ENCODE measurements at places on chromosomes 1 and 21.

DNA sequence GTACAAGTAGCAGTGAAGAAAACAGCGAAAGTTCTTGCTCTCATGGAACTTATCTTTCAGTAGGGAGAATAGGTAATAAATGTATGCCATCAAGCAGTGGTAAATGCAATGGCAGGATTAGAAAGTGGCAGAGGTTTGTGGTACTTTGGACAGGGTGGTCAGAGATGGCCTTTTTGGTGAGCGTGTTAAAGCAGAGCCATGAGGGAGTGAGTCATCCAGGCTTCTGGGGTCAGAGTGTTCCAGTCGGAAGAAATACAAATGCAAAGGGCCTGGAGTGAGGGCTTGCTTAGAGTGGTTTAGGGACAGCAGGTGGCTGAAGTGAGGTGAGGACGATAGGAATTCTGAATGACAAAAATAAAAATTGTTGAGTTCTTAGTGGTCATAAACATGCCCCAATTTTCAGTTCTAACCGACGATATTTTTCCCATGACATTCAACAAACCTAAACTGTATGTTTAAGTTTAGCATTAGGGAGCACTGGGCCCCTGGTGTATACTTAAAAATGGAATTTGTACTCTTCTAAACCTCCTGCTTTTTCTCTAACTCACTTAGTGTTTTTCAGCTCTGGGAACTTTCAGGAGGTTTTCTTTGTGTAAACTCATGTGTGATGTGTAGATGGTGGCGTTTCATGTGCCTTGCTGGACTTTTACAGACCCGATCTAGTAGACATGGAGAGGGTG, 78.2 kb downstream of the MACF1 start:
- no peaks in the 10 kb centered on the region for H3K27me3 ChIP-seq
- H3K36me3 ChIP-seq: peaks cover 60% of the 10 kb centered on the region
- H3K27ac ChIP-seq: peak overlapping the region; percentile 74
- H3K4me3 ChIP-seq: no peak overlapping the region
- peaks cover 18% of the 10 kb centered on the region for H3K4me1 ChIP-seq
- DNase-seq: no peak

- H3K36me3 ChIP-seq: no peaks in the 10 kb centered on the region
- H3K4me1 ChIP-seq: no peaks in the 10 kb centered on the region
- H3K4me3 ChIP-seq: no peak overlapping the region
- no peak overlapping the region for H3K27ac ChIP-seq
Measured at GRCh38 chr1:60126723-60127122, 53.2 kb upstream of the C1orf87 start.

DNA sequence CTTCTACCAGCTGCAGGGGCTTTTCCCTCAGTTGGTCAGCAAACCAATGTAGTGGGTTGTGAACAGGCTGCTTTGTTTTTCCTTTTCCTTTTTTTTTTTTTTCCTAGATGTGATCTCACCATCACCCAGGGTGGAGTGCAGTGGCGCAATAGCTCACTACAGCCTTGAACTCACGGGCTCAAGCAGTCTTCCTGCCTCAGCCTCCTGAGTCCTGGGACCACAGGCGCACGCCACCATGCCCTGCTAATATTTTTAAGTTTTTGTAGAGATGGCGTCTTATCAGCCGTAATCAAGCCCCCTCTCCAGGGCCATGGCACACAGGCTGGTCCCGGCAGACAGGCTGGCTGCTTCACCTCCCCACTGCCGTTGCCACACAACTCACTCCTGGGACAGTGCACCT, 3.4 kb upstream of the TRIM11 start:
- H3K4me3 ChIP-seq: no peak overlapping the region
- no peak for DNase-seq
- H3K27me3 ChIP-seq: no peaks in the 10 kb centered on the region
- peaks cover 12% of the 10 kb centered on the region for H3K36me3 ChIP-seq
- peak overlapping the region; percentile 47 for H3K27ac ChIP-seq
- peaks cover 15% of the 10 kb centered on the region for H3K4me1 ChIP-seq

DNA sequence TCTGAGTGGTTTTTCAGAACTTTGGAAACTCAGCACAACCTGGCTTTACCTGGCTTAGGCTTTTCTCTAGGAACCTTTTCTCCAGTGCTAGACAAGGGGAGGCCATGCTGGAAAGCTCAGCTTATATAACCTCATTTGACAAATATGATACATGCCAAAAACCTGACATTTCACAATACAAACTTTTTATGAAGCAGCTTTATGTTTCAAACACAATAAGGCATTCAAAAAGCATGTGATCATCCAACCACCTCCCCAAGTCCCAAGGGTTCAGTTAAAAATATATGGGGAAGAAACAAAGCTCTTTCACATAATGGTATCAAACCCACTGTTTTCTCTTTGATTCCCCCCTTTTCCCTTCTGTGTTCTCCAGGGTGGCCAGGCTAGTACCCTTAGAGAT, 63.7 kb downstream of the ZC3H11B start:
- H3K27me3 ChIP-seq: no peaks in the 10 kb centered on the region
- H3K36me3 ChIP-seq: no peaks in the 10 kb centered on the region
- H3K27ac ChIP-seq: no peak overlapping the region

DNA sequence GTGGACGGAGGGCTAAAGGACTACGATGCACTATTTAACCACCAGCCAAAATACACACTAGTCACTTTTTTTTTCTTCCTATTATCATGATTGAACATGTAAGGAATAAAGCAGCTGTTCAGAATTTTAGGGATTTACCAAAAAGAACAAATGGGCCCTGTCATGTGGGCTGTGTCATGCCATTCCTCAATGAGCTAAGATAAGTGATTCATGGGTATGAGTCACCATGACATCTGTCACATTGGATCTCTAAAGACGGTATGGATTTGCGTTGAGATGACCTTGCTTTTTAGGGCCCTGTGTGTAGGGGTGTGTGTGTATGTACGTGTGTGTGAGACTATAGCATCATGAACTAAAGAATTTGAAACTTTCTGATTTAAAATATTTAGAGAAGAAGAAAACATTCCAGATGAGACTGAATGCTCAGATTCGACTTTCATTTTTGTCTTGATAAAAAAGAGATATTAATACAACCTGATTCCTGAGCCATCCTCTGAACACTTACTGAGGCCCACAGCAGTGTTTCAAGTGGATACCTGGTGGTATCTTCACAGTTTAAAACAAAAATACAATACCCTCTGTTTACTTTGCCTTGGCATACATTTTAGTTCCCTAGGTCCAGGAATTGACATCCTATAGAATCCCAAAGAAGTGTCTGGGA, 246.1 kb upstream of the DUSP10 start:
- H3K27ac ChIP-seq: no peak overlapping the region
- peaks cover 7% of the 10 kb centered on the region for H3K27me3 ChIP-seq
- peaks cover 21% of the 10 kb centered on the region for H3K4me1 ChIP-seq
- H3K36me3 ChIP-seq: no peaks in the 10 kb centered on the region
- DNase-seq: no peak

DNA sequence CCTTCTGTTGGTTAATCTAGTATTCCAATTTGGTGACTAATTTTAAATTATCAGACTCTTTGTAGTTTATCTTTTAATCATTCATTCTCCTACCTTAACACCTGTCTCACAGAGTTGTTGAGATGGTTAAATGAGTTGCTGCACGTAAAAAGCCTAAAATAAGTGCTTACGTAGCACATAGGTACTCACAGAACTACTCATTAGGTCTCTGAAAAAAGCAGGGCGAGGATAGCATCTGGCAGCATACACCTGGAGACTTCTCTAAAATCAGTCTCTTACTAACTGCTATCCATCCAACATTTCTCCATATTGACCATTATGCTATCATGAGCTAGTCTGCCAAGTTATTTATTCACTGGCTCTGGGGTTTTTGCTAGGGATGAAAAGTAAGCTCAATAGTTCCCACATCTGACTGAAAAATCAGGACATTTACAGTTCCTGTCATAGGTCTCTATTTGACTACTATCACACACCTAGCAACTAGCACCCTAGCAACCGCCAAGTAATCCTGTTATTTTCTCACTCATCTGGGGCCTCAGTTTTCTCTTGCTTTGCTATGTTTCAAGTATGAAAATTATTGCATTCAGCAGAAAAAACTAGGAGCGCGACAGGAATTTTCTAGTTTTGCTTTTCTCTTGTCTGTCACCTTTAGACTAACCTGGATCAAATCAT, 11.2 kb downstream of the CSDE1 start:
- H3K4me3 ChIP-seq: no peak overlapping the region
- H3K36me3 ChIP-seq: peaks cover 99% of the 10 kb centered on the region
- no peak for DNase-seq
- peak overlapping the region; percentile 60 for H3K27ac ChIP-seq

GRCh38 chr1:205523891-205524793, 19.7 kb downstream of the CDK18 start:
- DNase-seq: peak; percentile 84
- H3K4me1 ChIP-seq: no peaks in the 10 kb centered on the region
- no peaks in the 10 kb centered on the region for H3K36me3 ChIP-seq

DNA sequence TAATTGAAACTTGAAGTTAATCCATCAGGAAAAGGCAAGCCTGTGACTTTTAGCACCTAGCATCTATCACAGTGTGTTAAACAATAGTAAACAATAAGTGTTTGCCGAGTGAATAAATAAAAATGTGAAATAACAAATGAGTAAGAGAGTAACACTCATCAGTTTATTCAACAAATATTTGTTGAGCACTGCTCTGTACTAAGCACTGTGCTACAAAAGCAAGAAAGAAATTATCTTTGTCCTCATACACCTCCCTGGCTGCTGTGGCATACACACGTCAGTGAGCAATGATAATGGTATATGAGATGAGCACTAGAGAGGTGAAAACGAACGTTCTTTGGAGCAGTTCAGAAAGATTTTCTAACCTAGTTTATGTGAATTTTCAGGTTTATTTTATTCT, 295.0 kb upstream of the LRRC7 start:
- H3K27me3 ChIP-seq: no peaks in the 10 kb centered on the region
- no peaks in the 10 kb centered on the region for H3K4me1 ChIP-seq
- no peak for DNase-seq
- no peak overlapping the region for H3K27ac ChIP-seq
- H3K4me3 ChIP-seq: no peak overlapping the region
- H3K36me3 ChIP-seq: no peaks in the 10 kb centered on the region

Data from activated T-cell treated with anti-CD3 and anti-CD28 coated beads, Interleukin-2, amount 50 U/mL, for 24 hours (primary cell).